Stimulated activated CD8-positive, alpha-beta memory T cell treated with anti-CD3 and anti-CD28 coated beads, Interleukin-7, amount 100 ng/mL, for 48 hours (primary cell): ENCODE measurements at places on chromosomes 13 and 19.

DNA sequence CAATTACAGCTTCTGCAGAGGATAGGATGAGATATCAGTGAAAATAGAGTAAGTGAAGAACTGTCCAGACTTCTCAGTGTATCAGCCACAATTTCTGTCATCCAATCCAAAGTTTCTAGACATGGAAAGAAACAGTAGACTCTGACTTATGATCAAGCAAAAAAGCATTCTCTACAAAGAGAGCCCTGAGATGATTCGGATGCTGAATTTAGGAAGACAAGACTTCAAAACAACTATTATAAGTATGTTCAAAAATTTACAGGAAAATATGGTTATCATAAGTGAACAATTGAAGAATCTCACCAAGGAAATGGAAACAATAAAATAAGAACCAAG lies 238.2 kb upstream of the IRS2 start:
- DNase-seq: no peak

GRCh38 chr13:99362362-99362761 lies 55.2 kb upstream of the GPR183 start:
- no peak for DNase-seq

GRCh38 chr19:19232261-19232721 lies 20.5 kb downstream of the NCAN start:
- DNase-seq: no peak

DNA sequence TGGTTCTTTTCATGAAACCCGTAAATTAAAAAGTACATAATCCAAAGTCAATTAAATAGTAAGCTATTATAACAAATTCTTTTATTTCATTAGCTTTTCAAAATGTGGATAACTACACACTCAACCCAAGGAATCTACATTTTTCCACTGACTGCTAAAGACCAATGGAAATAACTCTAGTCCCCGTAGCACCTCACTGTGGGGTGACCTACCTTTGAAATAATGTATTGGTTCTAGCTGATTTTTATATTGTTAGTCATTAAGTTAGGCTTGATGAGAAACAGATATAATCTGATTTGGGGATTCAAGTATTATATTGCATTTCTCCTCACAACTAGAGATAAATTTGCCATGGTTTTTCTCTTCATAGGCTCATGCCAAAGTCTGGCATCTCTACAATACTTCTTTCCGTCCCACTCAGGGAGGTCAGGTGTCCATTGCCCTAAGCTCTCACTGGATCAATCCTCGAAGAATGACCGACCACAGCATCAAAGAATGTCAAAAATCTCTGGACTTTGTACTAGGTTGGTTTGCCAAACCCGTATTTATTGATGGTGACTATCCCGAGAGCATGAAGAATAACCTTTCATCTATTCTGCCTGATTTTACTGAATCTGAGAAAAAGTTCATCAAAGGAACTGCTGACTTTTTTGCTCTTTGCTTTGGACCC lies 37.3 kb downstream of the KL start:
- no peak for DNase-seq

DNA sequence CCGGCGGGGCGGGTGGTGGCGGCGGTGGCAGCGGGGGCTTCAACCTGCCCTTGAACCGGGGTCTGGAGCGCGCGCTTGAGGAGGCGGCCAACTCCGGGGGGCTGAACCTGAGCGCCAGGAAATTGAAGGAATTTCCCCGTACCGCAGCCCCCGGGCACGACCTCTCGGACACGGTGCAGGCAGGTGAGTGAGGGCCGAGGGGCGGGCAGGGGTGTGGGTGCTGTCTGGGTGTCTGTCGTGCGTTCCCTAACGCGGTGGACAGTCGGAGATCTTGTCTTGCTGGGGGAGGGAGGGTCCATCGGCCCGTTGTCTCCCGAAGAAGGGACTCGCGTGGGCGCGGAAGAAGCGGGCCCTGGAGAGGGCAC lies 533 bp downstream of the LRCH1 start:
- no peak for DNase-seq

GRCh38 chr19:2761876-2762782 lies 20.9 kb downstream of the SGTA start:
- DNase-seq: no peak

- DNase-seq: no peak
These were observed 263.7 kb downstream of the KCTD12 start for GRCh38 chr13:76622315-76623040.

- no peak for DNase-seq
These were observed 5.4 kb upstream of the VSIG10L start for GRCh38 chr19:51347209-51347928.

GRCh38 chr13:40149611-40150274 lies 494.3 kb downstream of the COG6 start:
- DNase-seq: no peak

DNA sequence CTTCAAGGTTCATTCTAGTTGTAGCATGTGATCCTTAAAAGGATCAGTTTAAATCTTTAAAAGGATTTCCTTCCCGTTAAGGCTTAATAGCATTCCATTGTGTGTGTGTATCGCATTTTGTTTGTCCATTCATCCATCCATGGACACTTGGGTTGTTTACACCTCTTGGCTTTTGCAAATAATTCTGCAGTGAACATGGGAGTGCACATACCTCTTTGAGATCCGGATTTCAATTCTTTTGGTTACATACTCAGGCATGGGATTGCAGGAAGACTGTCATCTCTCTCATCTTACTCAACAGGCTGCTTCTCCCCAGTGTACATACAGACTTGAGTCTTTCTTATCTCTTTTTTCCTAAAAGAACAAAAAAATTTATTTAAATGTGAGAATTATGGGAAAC lies 1.2 kb downstream of the RNF113B start:
- DNase-seq: no peak

DNA sequence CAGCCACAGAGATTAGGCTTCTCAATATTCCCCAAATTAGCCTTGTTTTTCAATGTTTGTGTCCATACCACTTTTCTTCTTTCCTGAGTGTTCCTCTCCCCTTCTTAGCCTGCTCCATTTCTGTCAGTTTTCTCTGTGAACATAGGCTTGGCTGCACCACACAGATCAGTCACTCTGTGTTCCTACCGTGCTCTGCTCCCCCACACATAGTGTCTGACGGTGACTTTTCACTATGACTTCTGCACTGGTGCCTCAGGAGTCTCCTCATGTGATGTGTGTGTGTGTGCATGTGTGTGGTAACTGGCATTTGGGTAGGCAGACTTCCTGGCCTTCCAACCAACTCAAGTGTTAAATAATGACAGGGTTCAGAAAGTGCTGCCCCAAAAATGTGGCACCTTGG lies 47.9 kb upstream of the MYCBP2 start:
- no peak for DNase-seq

GRCh38 chr19:5623397-5624017 lies 624 bp downstream of the SAFB start:
- no peak for DNase-seq

GRCh38 chr19:12015753-12016116 lies 19.7 kb downstream of the ZNF433 start:
- DNase-seq: no peak

DNA sequence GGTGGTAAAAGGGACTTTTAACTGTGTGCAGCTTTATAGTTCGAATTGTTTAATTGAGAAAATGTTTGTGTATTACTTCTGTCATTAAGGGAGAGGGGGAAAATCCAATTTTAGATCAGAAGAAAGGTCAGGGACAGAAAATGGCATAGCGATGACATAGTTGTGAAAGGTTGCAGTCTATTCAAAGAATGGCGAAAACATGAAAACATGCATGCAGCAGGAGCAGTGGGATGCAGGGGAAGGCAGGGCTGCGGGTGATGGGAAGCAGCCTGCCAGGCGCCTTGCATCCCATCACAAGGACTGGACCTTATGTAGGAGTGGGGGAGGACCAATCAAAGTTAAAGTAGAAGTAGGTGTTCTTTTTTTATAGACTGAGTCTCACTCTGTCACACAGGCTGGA lies 125.9 kb downstream of the CDK8 start:
- no peak for DNase-seq

- DNase-seq: no peak
These were observed 17.9 kb downstream of the ZNF700 start for GRCh38 chr19:11942843-11943108.

DNA sequence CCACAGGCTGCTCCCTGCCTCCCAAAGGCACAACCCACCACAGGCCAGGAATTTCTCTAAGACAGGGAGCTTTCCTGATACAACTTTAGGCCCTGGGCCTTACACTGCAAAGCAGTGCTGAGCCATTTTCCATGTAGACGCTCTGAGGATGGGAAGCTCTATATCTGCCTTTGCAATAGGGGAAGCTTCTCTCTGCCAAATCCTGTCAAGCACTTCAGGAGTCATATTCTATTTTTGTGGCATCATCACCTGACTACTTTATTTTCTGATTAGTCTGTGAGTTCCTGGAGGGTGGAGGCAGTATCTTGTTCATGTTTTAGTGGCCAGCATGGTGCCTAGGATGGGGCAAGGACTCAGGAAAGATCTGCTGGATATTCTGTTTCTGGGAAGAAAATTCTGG lies 382.0 kb downstream of the ZNF536 start:
- DNase-seq: no peak

DNA sequence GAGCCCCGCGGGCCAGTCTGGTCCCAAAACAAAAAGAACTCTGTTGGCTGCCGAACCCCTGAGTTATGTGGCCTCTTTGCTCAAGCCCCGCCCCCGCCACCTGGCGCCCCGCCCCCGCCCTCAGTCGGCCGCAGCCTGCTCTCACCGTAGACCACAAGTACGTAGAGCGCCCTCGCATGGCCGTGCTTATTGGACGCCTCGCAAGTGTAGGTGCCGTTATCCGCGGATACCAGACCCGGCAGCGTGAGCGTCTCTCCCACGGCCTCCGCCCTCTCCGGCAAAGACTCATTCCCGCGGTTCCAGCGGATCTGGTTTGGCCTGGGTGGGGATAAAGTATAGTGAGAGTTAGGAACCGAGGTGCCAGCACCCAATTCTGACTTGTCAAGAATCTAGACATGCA lies 5.5 kb upstream of the ZNF428 start:
- DNase-seq: peak; percentile 84

- DNase-seq: no peak
These were observed 23.7 kb upstream of the SHISA2 start for GRCh38 chr13:26075498-26075897.

GRCh38 chr19:8609279-8610040 lies 1.1 kb downstream of the ADAMTS10 start:
- DNase-seq: no peak

- DNase-seq: no peak
These were observed 112.4 kb downstream of the NUFIP1 start for GRCh38 chr13:44876782-44877324.

GRCh38 chr13:95636853-95637252 lies 7.7 kb downstream of the DZIP1 start:
- no peak for DNase-seq

GRCh38 chr19:33795370-33796163 lies 1.1 kb upstream of the KCTD15 start:
- DNase-seq: no peak

- no peak for DNase-seq
These were observed 21.1 kb upstream of the POMP start for GRCh38 chr13:28637714-28638355.

GRCh38 chr19:41934849-41935374 lies 6.7 kb upstream of the ERFL start:
- no peak for DNase-seq

GRCh38 chr19:1526979-1527649 lies 3.2 kb downstream of the PLK5 start:
- DNase-seq: no peak

- no peak for DNase-seq
These were observed 1.1 kb downstream of the ZNF850 start for GRCh38 chr19:36771261-36772231.

DNA sequence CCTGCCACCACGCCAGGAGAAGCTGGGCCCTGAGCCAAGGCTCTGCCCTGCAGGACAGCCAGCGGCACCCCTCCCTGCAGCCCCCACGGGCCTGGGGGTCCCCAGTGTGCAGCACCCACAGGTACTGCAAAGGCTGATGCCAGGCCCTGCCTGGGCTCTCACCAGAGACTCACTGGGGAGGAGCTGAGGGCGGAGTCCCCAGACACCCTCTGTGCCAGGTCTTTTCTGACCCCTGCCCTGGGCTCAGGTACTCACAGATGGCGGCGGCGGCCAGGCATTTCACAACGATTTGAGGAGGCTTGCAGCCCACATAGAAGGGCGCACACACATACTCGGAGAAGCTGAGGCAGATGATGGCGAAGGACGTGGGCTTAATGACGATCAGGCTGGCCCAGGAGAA lies 5.7 kb downstream of the SLC7A9 start:
- DNase-seq: no peak

DNA sequence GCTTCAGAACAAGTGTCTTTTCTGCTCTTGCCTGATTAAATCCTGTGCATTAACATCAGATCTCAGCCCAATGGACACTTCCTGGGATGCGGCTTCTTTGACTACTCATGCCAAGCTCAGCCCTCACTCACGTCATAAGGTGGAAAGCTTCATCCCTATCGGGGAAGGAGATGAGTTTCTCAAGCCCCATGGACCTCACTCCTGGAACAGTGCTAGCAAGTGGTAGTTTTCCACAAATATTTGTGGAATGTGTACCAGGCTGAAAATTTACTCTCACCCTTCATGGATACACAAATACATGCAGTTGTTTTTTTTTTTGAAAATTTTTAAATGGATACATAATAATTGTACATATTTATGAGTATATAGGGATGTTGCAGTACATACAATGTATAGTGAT lies 34.6 kb upstream of the FARP1 start:
- DNase-seq: no peak

GRCh38 chr13:108496362-108497210 lies 132.8 kb upstream of the MYO16 start:
- DNase-seq: no peak

DNA sequence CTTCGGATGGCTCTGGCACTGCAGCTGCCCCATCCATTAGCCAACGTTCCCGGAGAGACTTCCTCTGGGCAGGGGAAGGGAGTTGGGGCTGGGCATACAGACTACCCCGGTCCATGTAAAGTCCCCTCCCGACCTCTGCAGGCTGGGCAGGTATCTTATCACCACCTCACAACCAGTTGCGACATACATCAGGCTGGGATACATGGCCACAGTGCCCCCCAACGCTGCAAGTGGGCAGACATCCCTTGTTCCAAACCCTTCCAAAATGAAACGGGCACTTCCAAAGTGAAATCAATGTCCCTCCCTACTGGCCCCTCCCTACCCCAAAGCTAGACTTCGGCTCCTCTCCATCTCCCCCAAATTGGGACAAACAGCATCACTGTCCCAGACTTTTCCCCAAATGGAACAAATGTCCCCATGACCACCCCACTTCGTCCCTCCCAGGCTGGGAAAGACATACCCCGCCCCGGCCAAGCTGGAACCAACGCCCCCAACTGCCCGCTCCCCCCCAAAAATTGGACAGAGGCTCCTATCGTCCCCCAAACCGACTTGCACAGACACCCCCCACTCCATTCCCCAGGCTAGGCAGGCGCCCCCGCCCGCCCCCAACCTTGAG lies 5.0 kb downstream of the PALM3 start:
- no peak for DNase-seq
